ENCODE measurements at places on chromosomes 11 and 22.

DNA sequence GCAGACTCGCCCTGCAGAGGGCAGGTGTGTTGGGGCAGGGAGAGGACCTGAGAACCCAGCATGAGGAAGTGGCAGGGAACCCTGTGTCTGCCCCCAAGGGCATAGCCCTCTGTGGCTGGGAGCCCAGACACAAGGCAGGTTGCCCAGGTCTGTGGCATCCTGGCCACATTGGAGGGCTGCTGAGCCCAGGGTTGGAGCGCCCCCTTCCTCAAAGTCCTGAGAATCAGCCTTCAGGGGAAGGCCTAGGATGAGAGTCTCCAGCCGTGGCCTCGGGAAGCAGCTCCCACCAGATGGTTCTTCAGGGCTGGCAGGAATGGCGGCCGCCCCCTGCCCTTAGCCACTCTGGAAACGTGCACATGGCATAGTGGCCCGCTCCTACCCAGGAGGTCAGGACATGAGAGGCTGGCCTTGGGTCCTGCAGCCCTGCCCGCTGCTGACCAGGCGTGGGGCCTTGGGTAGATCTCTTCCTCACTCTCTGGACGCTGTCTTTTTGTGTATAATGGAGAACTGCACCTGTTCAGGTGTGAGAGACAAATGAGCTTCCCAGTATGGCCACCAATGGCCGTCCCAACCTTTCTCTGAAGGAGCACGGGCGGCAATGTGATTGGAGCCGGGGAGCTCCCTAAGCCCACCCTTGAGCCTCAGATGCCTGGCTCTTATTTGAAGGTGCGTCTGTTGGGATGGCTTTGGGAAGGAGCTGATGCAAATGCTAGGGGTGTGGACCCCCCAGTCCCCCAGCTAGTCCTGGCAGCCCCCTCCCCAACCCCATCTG lies 4.6 kb upstream of the CDC42BPG start:
- DNase-seq = no peak

GRCh38 chr11:62125881-62126280 lies 2.1 kb downstream of the INCENP start:
- DNase-seq = no peak

- DNase-seq = no peak
Measured at GRCh38 chr22:27164781-27165503, 507.6 kb downstream of the MIAT start.

DNA sequence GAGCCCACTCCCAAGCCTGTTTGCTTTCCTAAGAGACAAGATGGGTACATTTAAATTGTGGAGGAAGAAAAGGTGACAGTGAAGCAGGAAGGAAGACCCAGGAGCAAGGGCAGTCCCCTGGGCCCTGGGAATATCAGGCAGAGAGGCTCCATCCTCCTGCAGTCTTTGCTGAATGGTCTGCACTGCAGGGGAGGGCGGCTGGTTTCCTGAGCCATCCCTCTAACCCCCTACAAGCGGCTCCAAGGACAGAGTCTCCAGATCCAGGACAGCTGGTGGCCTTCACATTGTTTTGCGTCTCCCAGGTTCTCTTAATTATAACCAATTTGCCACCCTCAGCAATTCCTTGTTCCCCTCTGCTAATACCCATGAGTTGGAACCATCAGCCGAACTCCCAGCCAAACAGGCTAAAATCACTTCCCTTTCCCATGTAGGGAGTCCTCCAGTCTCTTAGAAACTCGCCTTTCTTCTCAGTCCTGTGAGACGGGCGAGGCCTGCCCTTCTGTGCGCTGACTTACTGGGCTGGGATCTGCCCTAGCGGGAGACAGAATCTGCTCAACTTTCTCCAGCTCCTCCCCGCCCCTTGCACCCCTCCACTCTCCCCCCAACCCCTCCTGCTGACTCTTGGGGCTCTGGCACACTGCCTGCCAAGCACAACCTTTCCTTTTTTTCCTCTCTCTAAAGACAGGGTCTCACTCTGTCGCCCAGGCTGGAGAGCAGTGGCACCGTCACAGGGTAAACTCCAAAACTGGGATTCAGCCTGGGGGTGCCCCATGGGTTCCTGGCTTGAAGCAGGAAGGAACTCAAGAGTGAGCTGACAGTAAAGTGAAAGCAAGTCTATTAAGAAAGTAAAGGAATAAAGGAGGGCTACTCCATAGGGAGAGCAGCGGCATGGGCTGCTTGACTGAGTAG lies 53.4 kb upstream of the EMID1 start:
- no peak for DNase-seq

- DNase-seq = no peak
Measured at GRCh38 chr22:42178910-42179519, 48.4 kb upstream of the CYP2D6 start.

Data from stimulated activated CD4-positive, alpha-beta T cell treated with anti-CD3 and anti-CD28 coated beads, Interleukin-1b, Interleukin-23, amount 100 ng/mL, for 1 hour (primary cell).